ENCODE measurements at places on chromosomes 7 and 10. TPM values are rescaled to one million over a fixed set of nuclear protein-coding genes. Genes with fewer than 3 reads are reported as not detected.

Gene FGFBP3
- 0.66 TPM for total RNA-seq

Gene VGF
- 0.16 TPM for total RNA-seq

Gene CFAP69
- 21.8 TPM for total RNA-seq

GRCh38 chr7:30159698-30160143 is 24.9 kb downstream of the MTURN start:
- DNase-seq, result no peak

GRCh38 chr10:93309062-93309461 is 173.1 kb downstream of the MYOF start:
- DNase-seq, result no peak

DNA sequence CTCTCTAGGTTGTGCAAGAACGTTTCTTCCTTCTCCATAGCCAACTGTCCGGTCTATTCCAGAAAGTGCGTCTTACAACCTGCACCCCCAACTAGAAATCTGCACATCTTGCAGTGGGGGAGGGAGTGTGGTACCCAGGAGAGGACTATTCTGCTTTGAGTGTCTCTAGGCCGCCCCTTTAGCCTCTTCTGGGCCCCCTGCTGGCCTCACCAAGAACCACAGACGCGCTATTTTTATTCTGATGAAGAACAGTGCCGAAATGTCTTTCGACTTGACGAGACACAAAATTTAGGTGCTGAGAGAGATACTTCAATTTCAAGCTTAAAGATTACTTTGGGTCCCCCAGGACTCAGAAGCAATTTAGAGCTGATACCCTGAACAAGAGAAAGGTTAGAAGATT is 1.0 kb downstream of the CNPY1 start:
- DNase-seq, result no peak

GRCh38 chr10:37952926-37953325 is 23.5 kb downstream of the ZNF25 start:
- no peak for DNase-seq

DNA sequence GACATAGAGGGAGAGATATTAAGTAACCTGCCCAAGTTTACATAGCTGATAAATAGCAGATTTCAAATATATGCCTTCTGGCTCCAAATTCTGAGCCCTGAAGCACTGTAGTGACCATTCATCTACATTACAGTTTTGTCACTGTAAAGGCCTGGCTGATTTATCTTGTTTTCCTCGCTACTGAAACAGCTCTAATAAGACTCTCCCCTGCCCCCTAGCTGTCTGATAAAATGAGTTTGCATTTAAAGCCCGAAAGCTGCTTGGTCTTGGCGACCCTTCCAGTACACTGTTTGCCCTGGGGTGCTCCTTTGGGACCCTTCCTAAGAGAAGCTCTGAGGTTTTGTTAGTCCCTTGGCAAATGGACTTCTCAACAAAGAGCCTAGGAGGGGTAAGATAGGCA is 59.7 kb upstream of the RAB11FIP2 start:
- DNase-seq, result no peak

- no peak for DNase-seq
Observed at GRCh38 chr7:47379629-47380324, 202.1 kb downstream of the TNS3 start.

DNA sequence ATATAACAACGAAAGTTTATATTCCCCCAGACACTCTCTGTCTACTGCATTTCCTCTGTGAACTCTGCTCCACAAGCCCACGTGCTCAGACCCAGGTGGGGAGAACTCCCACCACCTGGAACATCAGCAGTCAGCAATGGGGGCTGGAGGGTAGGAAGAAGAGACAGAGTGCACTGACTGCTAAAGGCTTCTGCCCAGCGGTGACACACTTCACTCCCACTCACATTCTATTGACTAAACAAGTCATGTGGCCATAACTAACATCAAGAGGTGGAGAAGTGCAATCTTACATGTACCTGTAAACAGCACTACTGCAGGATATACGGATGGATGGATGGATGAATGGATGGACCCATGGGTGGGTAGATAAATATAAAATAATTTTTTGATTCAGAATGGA is 122.2 kb downstream of the MPP7 start:
- DNase-seq, result no peak

DNA sequence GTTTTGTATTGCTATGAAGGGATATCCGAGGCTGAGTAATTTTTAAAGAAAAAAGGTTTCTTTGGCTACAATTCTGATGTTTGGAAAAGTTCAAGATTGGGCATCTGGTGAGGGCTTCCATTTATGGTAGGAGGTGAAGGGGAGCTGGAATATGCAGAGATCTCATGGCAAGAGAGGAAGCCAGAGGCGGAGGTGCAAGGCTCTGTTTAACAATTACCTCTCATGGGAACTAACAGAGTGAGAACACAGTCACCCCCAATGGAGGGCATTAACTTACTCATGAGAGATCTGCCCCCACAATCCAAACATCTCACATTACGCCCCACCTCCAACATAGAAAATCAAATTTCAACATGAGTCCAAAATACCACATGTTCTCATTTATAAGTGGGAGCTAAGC is 62.0 kb downstream of the AKR1D1 start:
- no peak for DNase-seq

DNA sequence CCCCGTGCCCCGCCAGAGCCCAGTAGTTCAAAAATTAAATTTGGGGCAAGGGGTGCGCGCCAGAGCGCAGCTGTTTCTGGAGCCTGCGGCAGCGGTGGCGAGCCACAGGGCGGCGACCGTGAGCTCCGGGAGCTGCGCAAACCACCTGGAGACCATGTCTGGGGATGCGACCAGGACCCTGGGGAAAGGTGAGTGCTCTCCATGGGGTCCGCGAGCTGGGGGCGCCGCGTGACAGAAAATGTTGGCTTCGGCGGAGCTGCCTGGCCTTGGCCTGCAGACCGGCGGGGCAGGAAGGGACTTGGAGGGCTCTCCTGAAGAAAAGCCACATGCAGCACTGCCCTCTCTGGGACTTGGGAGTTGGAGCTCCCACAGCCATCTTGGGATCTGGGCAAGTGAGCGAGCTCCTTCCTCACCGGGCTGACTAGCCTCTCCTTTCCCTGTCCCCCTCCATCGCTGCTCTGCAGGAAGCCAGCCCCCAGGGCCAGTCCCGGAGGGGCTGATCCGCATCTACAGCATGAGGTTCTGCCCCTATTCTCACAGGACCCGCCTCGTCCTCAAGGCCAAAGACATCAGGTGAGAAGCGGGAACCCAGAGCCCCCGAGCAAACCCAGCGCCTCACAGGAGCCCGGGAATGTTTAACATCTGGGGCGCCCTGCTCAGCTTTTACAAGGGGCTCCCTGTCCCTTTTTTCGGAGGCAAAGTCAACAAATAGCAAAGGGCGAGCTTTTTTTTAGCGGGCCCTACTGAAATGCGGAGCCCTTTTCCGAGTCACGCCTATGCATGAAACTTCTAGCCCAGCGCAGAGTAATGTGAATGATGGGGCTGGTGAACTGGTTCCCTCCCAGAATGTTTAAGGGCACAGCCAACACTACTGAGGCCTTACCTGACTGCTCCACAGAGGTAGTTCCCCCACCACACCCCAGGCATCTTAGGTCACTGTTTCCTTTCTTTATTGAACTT is 6.1 kb downstream of the GSTO2 start:
- no peak for DNase-seq

- DNase-seq, result no peak
Observed at GRCh38 chr10:75462865-75463264, 31.4 kb downstream of the LRMDA start.

DNA sequence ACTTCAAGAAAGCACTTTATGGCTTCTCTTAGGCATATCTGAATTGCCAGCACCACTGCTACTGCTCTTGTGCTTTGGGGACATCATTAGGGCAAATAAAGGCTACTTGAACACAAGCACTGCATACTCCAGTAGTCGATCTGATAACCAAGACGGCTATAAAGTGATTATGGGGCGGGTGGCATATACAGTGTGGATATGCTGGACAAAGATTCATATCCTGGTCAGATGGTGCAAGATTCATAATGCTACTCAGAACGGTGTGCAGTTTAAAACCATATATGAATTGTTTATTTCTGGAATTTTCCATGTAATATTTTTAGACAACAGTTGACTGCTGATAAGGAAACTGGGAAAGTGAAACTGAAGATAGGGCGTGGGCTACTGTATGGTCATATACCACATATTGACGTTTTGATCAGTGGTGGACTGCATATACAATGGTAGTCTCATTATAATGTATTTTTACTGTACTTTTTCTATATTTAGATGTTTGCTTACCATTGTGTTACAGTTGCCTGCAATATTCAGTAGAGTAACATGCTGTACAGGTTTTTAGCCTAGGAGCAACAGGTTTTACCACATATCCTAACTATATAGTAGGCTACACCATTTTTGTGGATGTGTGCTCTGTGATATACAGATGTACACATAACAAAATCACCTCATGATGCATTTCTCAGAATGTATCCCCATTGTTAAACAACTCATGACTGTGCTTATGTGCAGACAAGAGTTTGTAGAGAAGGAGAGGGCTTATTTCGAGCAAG is 15.2 kb downstream of the ANLN start:
- DNase-seq, result no peak

DNA sequence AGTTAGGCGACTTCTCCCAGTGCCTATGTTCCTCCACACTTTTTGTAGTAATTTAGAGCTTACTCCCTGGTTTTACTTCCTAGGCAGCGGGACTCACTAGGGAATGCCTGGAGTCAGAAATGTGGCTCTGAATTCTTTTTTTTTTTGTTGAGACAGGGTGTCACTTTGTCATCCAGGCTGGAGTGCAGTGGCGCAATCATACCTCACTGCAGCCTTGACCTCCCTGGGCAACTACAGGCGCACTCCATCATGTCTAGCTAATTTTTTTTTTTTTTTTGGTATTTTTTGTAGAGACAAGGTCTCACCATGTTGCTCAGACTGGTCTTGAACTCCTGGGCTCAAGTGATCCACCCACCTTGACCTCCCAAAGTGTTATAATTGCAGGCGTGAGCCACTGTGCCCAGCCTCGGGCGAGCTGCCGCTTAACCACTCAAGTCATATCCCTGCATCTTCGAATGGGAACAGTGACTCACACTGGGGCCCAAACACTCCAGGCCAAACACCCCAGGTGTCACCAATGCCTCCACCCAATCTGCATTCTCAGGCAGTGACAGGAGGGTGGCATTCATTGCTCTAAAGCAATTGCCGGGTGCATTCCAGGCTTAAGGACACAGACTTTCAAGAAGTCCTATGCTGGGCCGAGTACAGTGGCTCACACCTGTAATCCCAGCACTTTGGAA is 19.6 kb downstream of the RGS10 start:
- no peak for DNase-seq

DNA sequence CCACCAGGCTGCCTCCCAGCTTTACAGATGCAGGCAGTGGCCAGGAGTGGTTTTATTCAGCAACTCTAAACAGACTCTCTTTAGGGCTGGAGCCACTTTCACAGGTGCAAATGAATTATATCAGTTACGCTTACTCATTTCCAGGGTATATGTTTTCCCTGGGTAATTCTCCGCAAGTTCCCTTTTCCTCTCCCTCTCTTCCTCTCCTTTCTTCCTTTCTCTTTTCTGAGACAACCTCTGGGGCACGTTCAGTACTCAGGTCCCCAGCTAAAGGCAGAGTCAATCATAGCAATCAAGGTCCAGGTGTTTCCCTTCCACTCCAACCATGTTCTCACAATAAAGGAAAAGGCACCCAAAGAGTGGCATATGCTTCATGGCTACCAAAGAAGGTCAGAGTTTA is 41.3 kb downstream of the PDLIM1 start:
- no peak for DNase-seq

GRCh38 chr7:47553309-47553708 is 28.6 kb downstream of the TNS3 start:
- no peak for DNase-seq

DNA sequence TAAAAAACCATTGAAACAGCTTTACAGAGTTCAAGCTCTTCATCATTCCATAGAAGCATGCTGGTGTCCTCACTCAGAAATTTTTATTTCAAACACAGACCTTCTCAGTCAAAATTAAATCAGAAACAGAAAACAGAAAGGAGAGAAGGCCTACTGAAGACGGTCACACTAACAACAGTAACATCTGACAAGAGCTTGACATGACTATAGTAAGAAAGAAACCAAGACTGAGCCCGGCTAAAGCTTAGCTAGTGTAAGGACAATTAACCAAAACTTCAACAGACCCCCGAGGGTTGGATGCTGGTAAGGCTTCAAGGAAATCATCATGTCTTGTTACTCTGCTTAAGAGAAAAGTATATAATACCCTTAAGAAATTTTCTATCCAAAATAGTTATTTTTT is 38.6 kb downstream of the MTPN start:
- DNase-seq, result no peak

DNA sequence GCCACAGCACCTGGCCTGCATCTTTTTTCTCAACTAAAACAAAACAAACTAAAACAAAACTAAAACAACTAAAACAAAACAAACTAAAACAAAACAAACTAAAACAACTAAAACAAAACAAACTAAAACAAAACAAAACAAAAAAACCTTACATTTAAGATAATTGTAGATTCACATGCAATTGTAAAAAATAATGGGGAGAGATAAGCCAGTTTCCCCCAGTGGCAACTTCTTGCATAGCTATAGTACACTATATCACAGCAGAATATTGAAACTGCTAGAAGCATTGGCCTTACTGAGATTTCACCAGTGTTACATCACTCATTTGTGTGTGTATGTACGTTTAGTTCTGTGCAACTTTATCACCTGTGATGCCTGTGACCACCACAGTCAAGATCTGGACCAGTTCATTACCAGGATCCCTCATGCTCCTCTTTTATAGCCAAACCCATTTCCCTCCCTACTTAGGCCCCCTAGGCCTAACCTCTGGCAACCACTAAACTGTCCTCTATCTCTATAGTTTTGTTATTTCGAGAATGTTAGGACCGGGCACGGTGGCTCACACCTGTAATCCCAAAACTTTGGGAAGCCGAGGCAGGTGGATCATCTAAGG is 9.3 kb downstream of the FXYD4 start:
- DNase-seq, result no peak

- DNase-seq, result no peak
Observed at GRCh38 chr7:24715171-24715570, 42.1 kb downstream of the GSDME start.

DNA sequence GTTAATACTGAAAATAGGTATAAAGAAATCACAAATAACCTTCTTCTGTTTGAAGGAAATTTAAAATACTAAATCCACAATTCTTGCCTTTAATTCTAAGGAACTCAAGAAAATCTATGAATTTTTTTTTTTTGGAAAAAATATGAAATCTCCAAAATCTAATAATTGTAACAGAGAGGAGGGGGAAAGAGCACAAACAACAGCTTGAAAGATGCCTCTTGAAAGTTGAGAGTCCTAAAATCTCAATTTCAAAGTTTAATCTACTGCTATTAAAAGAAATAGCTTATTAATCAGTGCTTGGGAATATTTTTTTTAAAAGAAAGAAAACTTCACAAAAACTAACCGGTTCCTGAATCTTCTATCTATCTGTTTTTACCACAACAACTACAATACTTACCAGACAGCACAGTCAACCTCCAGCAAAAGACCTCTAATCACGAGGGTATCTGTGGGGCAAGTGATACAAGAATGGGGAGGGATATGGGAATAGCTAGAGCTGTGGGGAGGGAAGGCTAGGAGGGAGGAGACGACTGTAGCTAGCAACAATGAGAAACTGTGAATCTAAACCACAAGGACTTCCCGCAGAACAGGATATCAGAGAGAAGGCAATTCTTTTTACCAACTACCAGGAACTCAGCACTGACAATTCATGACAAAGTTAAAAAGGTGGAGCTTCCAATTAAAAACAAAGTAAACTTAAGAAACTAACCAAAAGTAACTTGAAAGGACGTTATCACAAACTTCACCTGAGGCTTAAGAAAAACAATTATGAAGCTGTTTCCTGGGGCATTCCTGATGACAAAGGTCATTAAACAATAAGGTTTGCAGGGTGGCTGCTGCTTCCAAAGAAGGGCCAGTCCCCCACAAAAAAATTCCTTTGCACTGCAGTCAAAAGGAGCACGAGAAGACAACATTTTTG is at the start of gene USP54:
Gene USP54 (minus strand): TSS at position 462 of the 919 bp plus-strand sequence. CDS start 15,684 bp downstream, outside the sequence.
- DNase-seq, result peak; percentile 44

All from breast epithelium (tissue), 4 donors.